Stimulated activated CD8-positive, alpha-beta memory T cell treated with anti-CD3 and anti-CD28 coated beads, Interleukin-15, amount 100 ng/mL, for 4 hours (primary cell): ENCODE measurements at places on chromosomes 11 and 22.

DNA sequence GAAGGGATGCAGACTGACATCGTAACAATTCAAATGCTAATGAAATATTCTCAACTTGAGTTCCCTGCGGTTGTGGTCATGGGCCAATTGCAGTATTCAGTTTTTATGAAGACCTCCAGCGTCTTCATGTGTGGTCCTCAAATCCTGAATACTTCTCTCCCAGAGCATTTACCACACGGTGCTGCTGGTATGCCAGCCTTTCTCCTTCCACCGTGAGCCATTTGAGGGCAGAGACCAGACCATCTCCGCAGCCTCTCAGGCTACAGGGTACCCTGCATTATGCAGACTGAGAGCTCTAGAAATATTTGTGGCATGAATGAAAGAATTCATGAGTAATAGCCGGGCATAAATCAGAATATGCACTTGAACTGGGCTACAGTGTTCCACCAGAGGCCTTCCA, 289.7 kb downstream of the ST3GAL4 start:
- DNase-seq, result no peak

GRCh38 chr11:117052196-117053149, 45.8 kb downstream of the SIK3 start:
- DNase-seq, result no peak

DNA sequence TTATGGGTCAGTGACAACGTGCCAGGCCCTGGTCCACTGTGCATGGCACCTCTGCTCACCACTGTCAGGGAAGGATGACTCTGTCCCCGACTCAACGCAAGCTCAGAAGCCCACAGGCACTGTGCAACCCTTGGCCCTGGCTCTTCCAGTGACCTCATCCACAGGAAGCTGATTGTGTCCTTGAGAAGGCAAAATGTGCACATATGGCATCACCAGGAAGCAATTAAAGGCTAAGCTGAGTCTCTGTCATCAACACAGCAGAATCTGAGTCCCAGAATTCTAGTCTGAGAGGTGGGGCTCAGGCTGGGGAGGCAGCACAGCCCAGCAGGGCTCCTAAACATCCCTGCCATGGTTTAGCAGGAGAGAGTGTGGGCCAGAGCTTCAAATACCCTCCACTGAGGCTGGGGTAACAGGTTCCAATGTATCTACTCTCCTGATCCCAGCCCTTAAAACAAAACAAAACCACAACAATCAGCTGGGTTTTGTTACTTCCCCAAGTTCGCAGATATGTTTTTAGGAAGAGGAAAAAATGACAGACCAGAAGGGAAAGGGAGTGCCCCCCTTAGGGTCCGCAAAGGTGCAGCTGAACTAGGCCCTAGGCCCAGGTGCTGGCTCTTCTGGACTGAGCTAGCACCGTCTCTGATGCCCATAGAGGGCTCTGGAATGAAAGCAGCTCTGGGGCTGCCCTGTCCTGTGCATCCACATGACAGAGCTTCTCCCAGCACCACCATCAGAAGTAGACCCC, 33.5 kb upstream of the GNAZ start:
- DNase-seq, result no peak

GRCh38 chr11:114134870-114135269, 75.4 kb downstream of the ZBTB16 start:
- no peak for DNase-seq

- DNase-seq, result no peak
Measured at GRCh38 chr22:19809741-19810140, 44.9 kb downstream of the GNB1L start.

DNA sequence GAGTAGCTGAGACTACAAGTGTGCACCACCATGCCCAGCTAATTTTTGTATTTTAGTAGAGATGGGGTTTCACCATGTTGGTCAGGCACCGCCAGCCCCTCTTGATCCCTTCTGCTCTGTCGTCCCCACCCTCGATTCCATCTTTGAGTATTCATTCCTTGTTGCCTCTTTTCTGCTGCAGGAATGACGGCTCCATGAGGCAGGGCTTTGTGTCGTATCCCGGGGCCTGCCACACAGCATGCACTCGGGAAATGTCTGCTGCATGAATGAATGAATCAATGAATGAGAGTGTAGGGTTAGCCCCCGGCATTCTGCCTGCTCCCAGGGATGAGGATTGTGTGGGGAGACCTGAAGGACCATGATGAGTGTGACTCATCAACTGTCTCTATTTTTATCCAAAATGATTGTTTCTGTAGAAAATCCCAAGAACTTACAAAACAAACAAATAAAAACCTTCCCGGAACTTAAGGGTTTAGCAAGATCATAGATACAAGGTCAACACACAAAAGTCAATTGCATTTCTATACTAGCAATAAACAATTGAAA, 54.6 kb upstream of the SLC22A12 start:
- no peak for DNase-seq

- DNase-seq, result no peak
Measured at GRCh38 chr11:107397357-107397756, 60.3 kb downstream of the CWF19L2 start.

DNA sequence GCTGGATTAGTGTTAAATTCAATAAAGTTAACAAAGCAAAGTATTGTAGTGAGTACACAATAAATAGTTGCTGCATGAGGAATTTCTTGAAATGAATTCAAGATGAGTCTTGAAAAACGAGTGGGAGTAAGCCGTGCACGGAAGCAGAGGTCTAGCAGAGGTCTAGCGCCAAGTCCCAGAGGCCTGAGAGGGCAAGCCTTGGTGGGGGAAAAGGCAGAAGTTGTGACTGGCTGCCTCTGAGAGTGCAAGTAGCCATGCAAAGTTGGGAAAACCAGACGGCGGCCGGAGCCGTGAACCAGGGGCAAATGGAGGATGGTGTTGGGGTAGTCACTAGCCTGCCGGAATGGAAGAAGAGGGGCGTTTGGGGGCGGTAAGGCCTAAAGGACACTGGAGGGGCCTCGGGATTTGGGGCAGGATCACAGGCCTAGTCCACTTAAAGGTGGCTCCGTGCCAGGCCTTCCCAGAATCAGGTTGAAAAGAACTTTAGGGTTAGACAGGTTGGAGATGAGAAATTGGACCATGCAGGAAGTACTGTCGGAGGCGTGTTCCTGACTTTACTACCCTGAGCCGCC, 379 bp upstream of the SLC3A2 start:
- DNase-seq, result no peak

DNA sequence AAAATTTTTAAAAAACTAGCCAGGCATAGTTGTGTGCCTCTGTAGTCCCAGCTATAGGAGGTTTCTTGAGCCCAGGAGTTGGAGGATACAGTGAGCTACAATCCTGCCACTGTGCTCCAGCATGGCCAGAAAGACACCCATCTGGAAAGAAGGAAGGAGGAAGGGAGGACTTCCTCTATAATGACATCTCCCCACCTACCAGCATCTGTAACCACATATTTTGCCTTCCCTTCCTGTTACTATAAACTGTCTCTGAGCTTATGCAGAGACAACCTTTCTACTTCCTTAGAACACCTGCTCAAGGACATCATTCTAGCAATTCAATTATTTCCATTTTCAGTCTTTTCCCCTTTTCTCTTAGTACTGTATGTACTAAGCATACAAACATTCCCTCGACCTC, 2.2 kb upstream of the NUP160 start:
- no peak for DNase-seq

- no peak for DNase-seq
Measured at GRCh38 chr11:46675288-46675851, 25.0 kb downstream of the ARHGAP1 start.

DNA sequence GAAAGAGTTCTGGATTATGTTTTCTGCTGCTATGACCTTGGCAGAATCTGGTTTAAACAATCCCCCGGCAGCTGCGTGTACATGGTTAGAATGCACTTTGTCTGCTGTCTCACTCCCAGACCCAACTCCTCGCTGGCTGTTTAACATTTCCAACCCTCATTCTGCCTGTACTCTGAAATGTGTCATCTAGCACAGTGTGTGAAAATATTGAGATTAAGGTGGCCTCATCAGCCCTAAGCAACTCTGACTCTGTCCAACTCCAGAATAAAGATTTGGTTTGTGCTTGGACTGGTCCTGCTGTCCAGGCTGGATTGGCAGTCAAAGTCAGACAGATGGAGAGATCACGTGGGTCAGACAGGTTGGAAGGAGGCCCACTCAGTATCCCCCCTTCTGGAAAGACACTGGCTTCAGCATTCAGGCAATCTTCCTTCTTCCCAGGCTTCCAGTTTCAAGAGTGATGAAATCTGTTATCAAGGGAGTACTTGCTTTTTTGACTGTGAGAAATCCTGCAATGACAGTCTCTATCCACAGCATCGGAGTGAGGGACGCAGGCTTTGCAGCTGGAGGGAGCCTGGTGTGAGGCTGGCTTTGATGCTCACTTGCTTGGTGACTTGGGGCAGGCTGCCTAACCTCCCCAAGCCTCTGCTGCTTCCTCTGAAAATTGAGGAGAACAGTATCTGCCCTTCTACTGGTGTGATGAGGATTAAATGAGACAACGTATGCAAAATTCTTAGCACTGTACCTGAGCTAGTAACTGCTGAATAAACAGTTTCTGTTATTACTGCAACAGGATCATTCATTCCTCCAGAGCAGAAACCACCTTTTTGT, 29.8 kb downstream of the ABTB2 start:
- no peak for DNase-seq

DNA sequence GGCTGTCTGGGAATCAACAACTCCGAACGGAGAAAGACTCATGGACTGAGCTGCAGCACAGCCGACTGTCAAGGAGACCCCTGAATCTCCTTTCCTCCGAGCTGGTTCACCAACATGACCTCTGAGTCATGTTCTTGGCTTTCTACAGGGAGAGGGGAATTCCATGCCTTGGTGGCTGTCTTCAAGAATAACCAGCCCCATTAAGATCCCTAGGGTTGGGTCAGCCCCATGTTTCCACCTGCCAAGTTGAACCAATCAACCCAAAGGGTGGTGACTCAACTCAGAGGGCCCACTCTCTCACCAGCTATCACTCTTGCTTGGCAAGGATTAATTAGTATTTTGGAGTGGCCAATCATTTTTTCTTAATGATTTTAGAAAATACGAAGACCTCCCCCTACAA, 28.3 kb upstream of the IGSF22 start:
- DNase-seq, result no peak

- DNase-seq, result no peak
Measured at GRCh38 chr22:24392218-24392931, 35.0 kb upstream of the ADORA2A start.

GRCh38 chr22:37213218-37213855, 1.1 kb upstream of the SSTR3 start:
- DNase-seq, result no peak

DNA sequence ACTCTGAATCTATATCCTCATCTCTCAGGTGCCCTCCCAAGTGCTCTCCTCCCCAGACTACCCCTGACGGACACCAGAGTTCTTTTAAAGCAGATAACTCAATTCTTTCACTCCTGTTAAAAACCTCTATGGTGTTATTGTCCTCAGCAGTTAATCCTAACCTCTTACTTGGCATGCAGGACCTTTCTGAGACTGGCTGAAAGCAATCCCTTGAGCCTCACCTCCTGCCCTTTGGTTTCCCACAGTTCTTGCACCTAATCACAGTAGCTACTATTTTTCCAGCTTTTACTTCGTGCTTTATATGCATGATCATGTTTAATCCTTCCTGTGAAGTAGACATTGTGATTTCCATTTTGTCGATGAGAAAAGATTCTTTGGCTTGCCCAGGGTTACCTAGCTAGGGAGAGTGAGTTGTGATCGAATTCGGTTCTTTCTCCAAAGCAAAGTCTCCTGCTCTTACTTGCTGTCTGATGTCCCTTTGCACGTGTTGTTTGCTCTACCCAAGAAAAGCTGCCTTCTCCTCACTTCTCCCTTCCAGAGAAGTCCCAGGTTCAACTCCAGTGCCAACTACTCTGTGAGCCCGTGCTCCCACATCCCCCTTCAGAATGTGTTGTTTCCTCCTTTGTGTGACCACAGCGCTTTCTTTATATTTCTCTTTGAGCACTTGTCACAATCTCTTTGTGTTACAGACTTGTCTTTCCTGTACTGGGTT, 2.1 kb downstream of the UBE2L3 start:
- DNase-seq, result no peak

DNA sequence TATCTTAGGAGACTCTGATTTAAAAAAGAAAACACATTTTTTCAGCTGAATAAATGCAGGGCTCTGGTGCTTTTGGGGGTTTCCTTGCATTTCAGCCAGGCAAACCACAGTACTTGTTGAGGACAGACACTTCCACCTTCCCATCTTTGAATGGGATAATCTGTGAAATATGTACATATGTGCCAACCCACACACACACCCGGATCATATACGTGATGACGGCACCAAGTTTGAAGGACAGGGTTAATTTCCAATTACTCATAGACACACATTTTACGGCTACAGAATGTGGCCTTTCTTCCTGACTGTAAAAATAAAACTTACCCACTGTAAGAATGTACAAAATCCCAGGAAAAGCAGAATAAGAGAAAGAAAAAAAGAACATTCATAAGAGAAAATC, 104.4 kb downstream of the MPPED2 start:
- DNase-seq, result no peak

GRCh38 chr11:65386307-65387140, at the start of gene FRMD8:
Gene FRMD8 (plus strand): TSS chr11:65386637. CDS start chr11:65387037, 400 bp downstream.
- peak; percentile 81 for DNase-seq

- DNase-seq, result peak; percentile 9
Measured at GRCh38 chr11:86291466-86292262, 10.4 kb upstream of the HIKESHI start.

- DNase-seq, result no peak
Measured at GRCh38 chr11:15819679-15820286, 536.6 kb downstream of the SOX6 start.

DNA sequence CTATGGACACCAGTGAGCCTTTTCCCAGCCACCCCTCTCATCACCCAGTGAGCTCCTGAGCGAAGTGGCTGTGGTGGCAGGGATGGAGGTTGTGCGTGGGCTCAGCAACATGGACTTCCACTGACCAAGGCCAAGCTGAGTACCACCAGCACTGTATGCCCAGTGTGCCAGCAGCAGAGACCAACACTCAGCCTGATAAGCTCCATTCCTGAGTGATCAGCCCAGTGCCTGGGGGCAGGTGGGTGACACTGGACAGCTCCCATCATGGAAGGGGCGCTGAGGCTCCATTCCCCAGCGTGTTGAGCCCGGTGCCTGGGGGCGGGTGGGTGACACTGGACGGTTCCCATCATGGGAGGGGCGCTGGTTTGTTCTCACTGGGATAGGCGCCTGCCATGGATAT, 17.6 kb upstream of the CD81 start:
- no peak for DNase-seq

DNA sequence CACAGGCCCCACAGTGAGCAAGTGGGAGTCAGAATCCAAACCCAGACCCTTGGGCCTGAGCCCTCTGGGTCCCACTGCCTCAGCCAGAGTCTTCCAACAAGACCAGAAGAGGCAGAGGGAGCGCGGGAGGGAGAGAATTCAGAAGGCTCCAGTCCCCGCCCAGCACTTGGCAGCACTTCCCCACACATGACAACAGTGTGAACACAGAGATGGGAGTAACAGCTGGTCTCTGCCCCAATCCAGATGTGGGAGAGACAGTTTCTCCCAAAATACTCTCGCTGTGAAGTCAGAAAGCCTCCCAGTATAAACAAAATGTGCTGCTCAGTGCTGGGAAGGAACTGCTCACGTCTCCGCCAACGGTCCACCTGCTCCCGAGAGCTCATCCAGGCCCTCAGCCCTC, 219.9 kb downstream of the MN1 start:
- no peak for DNase-seq
